CD4-positive, alpha-beta T cell treated with Interferon alpha-2 for 1 hour (primary cell): ENCODE measurements at places on chromosomes 5 and 9.

- DNase-seq, result no peak
These were observed 131.2 kb downstream of the HTR4 start for GRCh38 chr5:148523139-148523538.

DNA sequence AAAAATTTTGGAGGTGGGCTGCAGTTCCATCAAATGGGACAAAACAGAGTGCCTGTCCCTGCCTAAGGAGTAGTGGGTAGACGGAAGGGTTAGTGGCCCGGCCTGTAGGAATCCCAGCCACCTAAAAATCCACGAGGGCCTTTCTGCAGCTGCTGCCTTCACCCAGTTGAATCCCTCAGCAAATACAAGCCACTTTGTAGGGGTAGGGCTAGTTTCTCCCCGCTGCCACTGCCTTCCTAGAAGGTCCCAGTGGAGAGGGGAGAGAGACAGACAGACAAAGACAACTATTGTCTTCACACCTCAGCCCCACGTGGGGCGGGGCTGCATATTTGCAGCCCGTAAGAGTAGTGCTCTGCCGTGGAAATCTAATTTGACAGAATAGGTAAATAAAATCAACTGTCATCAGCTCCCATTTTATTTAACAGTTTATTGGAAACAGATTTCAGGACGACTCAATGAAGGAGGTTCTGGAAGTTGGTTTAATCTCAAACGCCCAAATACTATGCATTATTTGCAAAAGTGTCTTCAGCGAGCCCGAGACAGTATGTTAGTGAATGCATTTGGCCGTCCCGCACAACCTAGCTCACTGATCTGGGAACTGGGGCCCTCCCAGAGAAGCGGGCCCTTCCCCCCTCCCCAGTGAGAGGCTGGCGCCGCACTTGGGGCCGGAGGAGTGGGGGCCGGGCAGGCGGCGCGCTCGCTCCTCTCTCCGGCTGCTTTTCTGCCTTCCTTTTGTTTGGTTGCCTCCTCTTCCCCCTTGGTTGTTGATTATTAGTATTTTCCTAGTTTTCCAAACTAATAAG is 67.6 kb upstream of the TBCA start:
- no peak for DNase-seq

DNA sequence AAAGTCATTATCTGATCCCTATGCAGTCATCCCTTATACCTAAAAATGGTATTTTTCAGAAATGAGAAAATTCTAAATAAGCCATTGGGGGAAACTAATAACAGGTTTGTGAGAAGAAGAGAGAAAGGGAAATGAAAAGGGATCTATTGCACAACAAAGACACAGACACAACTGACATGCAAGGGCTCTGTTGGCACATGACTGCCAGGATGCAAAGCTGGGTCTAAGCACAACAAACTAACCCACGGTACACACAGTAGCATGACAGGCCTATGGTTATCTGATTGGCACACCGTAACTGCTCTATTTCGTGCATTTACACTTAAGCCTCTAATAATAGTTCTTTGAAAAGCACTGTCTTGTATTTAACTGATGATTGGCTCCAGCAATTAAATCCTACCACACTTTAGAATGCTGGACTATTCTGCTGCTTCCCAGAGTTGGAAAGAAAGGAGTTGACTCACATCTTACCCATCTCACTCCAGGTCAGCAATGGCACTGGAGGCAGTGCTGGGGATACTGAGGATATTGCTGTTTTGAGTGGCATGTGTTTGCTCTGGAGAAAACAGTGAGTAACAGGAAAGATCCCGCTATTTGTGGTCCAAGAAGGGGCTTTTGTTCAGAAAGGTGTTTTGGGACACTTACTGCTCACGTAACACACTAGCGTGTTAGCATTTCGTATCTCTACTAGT is 328.3 kb downstream of the GLIS3 start:
- no peak for DNase-seq

GRCh38 chr5:124650147-124650561 is 96.3 kb downstream of the ZNF608 start:
- DNase-seq, result no peak

DNA sequence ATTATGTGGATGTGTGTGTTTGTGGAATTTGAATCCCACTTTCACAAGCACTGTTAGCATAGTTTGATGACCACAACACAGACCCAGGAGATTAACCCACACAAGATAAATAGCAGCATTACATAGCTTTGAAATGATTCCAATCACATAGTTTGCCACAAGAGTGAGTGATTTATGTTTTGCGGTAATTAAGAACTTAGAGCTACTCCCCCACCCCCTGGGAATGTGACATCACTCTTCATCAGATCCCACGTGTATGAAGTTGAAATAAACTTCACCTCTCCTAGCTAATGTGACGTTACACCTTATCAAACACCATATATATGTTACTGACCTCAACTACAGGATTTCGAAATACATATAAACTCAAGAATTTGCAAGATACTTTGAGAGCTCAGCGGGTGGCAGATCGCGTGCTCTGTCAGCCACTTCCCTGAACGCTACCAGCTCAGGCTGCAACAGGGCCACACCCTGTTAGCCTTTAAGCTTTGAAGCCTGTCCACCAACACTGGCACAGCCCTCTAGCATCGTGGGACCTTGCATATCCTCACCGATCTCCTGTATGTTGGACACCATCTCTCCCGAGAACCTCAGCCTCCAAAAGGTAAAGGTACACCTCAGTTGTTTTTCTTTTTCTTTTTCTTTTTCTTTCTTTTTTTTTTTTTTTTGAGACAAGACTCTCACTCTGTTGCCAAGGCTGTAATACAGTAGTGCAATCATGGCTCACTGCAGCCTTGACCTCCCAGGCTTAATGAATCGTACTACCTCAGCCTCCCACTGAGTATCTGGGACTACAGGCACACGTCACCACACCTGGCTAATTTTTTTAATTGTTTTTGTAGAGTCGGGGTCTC is 1.7 kb upstream of the AGTPBP1 start:
- peak; percentile 30 for DNase-seq

- DNase-seq, result peak; percentile 80
These were observed 3.6 kb upstream of the SNAPC4 start for GRCh38 chr9:136403538-136403914.

DNA sequence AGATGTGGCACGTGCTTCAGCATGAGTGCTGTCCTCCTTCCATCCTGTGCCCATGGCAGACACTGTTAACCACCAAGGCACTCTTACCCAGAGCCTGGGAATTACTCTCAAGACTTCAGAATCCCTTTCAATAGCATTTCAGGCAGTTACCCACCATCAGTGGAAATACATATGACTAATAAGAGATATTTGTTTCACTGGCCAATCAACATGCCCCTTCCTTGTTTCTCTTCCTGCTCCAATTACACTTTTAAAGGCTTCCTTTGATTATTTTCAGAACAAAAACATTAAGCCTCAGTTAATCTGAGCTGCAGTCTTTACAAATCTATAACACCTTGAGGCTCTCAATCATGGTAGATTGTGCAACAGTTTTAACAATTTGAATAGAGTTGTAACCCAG is 70.8 kb downstream of the PRELID2 start:
- no peak for DNase-seq

- DNase-seq, result peak; percentile 54
These were observed 30.4 kb downstream of the CAMK4 start for GRCh38 chr5:111254613-111255012.

GRCh38 chr5:140424135-140424534 is 22.5 kb downstream of the ANKHD1 start:
- no peak for DNase-seq
